ENCODE measurements at places on chromosomes 11 and 22. TPM values are rescaled to one million over a fixed set of nuclear protein-coding genes. Genes with fewer than 3 reads are reported as not detected.

GRCh38 chr11:30513087-30513486 lies 73.1 kb downstream of the MPPED2 start:
- H3K4me3 ChIP-seq = no peak overlapping the region
- no peak overlapping the region for H3K27ac ChIP-seq
- no peaks in the 10 kb centered on the region for H3K36me3 ChIP-seq
- DNase-seq = no peak

- no peak for DNase-seq
- H3K4me3 ChIP-seq = no peak overlapping the region
- no peaks in the 10 kb centered on the region for H3K27me3 ChIP-seq
- H3K4me1 ChIP-seq = no peaks in the 10 kb centered on the region
- H3K27ac ChIP-seq = no peak overlapping the region
These were observed 20.4 kb upstream of the IGSF9B start for GRCh38 chr11:133977067-133977677.

GRCh38 chr22:36171941-36172340 lies 11.4 kb upstream of the APOL3 start:
- no peaks in the 10 kb centered on the region for H3K27me3 ChIP-seq
- H3K27ac ChIP-seq = no peak overlapping the region
- H3K36me3 ChIP-seq = no peaks in the 10 kb centered on the region
- DNase-seq = no peak

DNA sequence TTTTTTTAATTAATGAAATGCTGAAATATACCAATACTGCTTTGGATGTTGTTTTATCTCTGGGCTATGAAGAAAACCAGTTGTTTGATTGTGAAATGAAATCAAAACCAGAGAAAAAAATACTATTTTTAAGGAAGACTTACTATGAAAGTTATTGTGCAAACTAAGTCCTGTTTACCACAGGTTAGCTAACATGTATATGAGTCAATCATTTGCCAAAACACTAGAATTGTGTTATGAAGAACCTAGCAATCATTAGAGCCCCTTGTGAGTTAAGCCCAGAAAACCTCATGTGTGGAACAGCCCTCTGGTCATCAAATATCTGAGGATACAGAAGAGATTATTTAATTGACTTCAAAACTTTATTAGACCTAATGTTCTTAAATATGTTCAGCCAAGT lies 83.7 kb downstream of the FAT3 start:
- no peak overlapping the region for H3K27ac ChIP-seq
- peaks cover 10% of the 10 kb centered on the region for H3K4me1 ChIP-seq
- H3K27me3 ChIP-seq = no peaks in the 10 kb centered on the region
- no peak for DNase-seq
- H3K4me3 ChIP-seq = no peak overlapping the region

DNA sequence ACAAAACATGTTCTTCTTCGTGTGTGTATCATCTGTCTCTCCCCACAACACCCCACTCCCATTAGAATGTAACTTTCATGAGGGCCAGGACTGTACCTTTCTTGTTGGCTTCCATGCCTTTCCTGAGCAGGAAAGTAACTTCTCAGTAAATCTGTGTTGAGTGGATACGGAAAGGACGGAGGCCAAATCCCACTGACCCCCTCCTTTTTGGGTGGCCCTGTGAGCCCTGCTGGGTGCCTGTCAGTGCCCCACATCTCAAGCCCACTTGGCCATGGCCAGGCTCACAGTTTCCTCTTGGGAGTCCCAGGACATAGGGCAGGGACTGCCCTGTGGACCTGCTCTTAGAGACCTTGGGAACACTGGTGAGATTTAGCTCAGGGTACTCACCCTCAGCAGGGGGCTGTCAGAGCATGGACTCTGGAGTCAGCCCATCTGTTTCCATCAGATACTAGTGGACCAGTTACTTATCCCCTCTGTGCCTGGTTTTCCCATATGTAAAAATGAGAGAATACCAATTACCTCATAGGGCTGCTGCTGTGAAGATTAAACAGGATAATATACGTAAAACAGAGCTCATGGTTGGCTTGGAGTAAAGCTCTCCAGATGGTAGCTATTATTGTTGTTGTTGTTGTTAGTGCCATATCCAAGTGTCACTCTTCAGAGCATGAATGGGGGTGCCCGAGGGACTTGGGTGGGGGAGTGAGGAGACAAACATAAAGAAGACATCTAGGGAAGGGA lies 1.0 kb upstream of the C11orf96 start:
- peaks cover 36% of the 10 kb centered on the region for H3K27me3 ChIP-seq
- H3K36me3 ChIP-seq = no peaks in the 10 kb centered on the region
- peak overlapping the region; percentile 73 for H3K4me3 ChIP-seq
- H3K27ac ChIP-seq = peak overlapping the region; percentile 97
- H3K4me1 ChIP-seq = peaks cover 40% of the 10 kb centered on the region

- peaks cover 67% of the 10 kb centered on the region for H3K4me1 ChIP-seq
- H3K36me3 ChIP-seq = no peaks in the 10 kb centered on the region
- no peak for DNase-seq
- no peaks in the 10 kb centered on the region for H3K27me3 ChIP-seq
- H3K4me3 ChIP-seq = no peak overlapping the region
- H3K27ac ChIP-seq = no peak overlapping the region
These were observed 53.5 kb downstream of the TEAD1 start for GRCh38 chr11:12727563-12728211.

DNA sequence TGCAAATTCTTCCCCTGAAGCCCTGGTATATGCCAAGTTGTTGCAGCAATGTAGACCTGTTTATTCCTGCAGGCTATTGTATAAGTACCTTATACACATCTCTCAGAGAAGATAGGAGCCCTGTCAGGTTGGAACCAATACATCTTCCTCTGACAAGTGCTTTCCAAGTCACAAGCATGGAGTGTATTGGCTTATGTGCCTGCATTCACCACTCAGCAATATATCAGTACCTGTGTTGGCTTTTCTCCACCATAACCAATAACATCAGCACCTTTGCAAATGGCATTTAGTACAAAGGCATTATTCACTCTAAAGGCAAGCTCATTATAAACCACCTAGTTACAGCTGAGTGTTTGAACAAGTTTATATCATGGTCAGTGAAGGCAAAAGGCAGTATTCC lies 611.7 kb upstream of the CNTN5 start:
- no peak overlapping the region for H3K4me3 ChIP-seq
- no peak overlapping the region for H3K27ac ChIP-seq
- no peaks in the 10 kb centered on the region for H3K27me3 ChIP-seq

DNA sequence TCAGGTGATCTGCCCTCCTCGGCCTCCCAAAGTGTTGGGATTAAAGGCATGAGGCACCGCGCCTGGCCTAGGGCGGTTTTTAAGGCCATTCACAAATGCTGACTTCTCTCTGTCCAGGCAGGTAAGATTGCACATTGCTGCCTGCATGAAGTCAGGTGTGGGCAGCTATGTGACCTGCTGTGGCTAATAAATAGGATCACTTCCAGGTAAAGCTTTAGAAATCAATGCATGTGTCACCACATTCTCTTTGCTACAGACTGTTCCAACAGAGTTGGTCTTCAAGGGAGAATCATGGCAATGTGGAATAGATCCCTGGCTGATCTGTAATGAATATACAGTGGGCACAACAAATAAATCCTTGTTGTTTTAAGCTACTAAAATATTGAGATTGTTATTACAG lies 260.3 kb upstream of the PITPNB start:
- H3K27me3 ChIP-seq = no peaks in the 10 kb centered on the region
- no peaks in the 10 kb centered on the region for H3K36me3 ChIP-seq
- DNase-seq = no peak
- no peak overlapping the region for H3K27ac ChIP-seq

- peaks cover 41% of the 10 kb centered on the region for H3K27me3 ChIP-seq
- H3K27ac ChIP-seq = peak overlapping the region; percentile 92
- peaks cover 12% of the 10 kb centered on the region for H3K36me3 ChIP-seq
- peak overlapping the region; percentile 73 for H3K4me3 ChIP-seq
- peaks cover 53% of the 10 kb centered on the region for H3K4me1 ChIP-seq
These were observed 796 bp upstream of the YIF1A start for GRCh38 chr11:66289548-66290329.

DNA sequence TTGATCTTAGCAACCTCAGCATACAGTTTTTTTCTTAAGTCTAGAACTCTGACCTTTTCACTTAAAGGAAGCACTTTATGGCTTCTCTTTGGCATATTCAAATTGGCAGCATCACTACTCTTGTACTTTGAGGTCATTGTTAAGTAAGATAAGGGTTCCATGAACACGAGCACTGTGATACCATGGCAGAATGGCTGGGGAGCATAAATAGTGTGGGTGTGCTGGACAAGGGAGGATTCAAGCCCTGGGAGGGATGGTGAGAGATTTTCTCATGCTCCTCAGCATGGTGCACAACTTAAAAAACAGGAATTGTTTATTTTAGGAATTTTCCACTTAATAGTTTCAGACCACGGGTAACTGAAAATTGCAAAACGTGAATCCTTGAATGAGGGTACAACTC lies 111.4 kb downstream of the ATXN10 start:
- H3K4me3 ChIP-seq = no peak overlapping the region
- H3K27me3 ChIP-seq = no peaks in the 10 kb centered on the region
- peaks cover 30% of the 10 kb centered on the region for H3K4me1 ChIP-seq
- no peak for DNase-seq
- no peak overlapping the region for H3K27ac ChIP-seq

- H3K4me3 ChIP-seq = peak overlapping the region; percentile 65
- peak; percentile 79 for DNase-seq
- peaks cover 45% of the 10 kb centered on the region for H3K4me1 ChIP-seq
- peak overlapping the region; percentile 71 for H3K27ac ChIP-seq
These were observed 1.4 kb upstream of the TCN2 start for GRCh38 chr22:30605449-30606110.

- peaks cover 75% of the 10 kb centered on the region for H3K36me3 ChIP-seq
- H3K27me3 ChIP-seq = no peaks in the 10 kb centered on the region
- no peak overlapping the region for H3K27ac ChIP-seq
- peaks cover 52% of the 10 kb centered on the region for H3K4me1 ChIP-seq
- DNase-seq = no peak
These were observed 4.7 kb downstream of the ZBTB16 start for GRCh38 chr11:114064216-114064615.

DNA sequence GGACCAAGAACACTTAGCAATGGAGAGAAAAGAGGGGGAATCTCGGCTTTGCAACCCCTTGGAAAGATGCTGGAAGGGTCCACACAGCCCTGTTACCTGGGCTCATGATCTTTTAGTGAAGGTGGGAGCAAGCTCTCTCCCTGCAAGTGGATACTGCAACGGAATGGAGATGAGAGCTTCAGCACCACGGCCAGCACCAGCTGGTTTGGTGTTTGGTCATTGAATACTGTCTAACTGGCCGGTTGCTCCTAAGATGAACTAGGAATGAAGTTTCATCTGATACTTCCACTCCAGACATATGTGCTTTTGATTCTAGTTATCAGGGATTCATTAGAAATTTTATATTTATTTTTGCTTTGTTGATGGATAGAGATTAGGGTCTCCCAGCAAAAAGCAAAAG lies 16.3 kb downstream of the HTR3A start:
- no peak overlapping the region for H3K27ac ChIP-seq
- H3K4me1 ChIP-seq = no peaks in the 10 kb centered on the region
- no peak overlapping the region for H3K4me3 ChIP-seq

DNA sequence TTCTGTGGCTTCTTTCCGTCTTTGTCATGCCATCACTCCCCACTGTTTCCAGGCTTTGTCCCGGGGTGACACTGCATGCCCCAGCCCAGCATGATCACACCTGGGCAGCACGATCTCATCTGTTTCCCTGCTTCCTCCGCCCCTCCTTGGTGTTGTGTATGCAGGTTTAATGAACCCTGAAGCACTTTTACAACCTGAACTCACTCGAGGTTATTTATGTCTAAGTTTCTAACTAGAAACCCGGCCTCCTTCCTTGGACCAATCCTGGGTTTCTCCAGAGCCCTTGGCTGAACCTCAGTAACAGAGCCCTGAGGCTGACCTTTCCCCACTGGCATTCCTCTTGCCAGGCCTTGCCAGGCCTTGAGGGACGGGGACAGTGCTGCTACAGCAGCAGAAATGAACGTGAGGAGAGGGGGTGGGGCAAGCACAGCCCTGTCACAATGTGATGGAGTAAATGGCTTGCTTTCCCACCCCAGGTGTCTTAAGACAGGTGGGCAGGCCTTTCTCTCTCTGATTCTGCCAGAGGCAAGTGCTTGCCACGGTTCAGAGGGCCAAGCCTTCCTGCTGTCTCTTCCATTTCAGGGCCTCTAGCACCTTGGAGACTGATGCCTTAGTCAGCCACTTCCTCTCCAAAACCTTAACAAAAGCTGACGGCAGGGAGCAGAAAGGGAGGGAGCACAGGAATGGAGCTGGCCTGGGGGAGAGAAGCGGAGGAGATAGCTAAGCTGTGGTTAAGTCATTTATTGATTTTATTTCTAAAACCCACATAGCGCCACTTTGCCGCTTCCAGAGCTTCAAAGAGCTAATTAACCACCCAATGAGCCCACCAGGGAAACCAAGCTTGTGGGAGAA lies 3.1 kb upstream of the PYGM start:
- H3K4me3 ChIP-seq = no peak overlapping the region
- peaks cover 41% of the 10 kb centered on the region for H3K4me1 ChIP-seq
- no peaks in the 10 kb centered on the region for H3K27me3 ChIP-seq

DNA sequence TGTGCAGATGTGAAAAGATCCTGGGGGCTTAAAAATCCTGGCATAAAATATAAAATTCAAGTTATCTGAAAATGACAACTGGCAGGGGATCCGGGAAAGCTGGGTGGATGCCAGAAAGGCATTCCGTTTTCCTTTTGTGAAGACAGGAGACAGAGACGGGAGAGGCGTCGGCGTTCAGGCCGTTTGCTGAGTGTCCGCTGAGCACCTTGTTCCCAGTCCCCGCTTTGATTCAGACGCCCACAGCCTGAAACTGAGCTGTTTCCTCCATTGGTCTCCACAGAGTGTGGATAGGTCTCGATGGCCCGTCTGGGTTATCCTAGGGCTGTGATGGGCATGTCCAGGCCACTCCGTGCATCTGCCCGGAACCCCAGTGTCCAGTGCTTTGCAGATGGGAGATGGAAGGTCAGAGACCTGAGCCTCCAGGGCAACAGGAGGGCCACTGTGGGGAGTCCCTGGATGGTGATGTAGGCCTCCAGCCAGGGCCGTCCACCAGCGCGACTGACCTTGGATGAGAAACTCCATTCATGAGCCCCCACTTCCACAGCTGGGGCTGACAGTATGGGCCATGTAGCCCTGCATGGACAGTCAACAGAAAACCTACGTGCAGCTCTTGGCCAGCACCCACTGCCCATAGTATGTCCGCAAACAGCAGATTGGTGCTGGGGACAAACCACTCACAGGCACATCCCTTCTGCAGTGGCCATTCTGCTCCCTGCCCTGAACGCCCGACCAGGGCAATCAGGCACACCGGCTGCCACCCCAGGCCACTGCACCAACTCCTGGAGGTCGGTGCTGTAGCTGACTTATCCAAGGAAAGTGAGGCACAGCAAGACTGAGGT lies 11.6 kb downstream of the MRGPRF start:
- DNase-seq = no peak
- peak overlapping the region; percentile 72 for H3K27ac ChIP-seq
- no peaks in the 10 kb centered on the region for H3K27me3 ChIP-seq
- peaks cover 23% of the 10 kb centered on the region for H3K36me3 ChIP-seq

Gene RAB39A
- total RNA-seq = not detected

Gene TNKS1BP1
- total RNA-seq = 76.2 TPM

Gene BAIAP2L2
- total RNA-seq = 12.2 TPM

Gene TTC28
- total RNA-seq = 29.9 TPM

Gene FIBIN
- 4.5 TPM for total RNA-seq

Gene GSTT2B
- 30.0 TPM for total RNA-seq

Gene SELENOM
- 1,443 TPM for total RNA-seq

Gene HBE1
- not detected for total RNA-seq

Data from stomach (tissue), 19 donors.